HepG2 (cell line): ENCODE measurements at places on chromosomes 13 and 19. TPM values are rescaled to one million over a fixed set of nuclear protein-coding genes. Genes with fewer than 3 reads are reported as not detected.

GRCh38 chr13:94020833-94021232 lies 458.6 kb downstream of the DCT start:
- no peak for DNase-seq

PEAK3 gene
- not detected in 2 replicates for polyA plus RNA-seq

PRR12 gene
- polyA plus RNA-seq = 0.62 and 0.74 TPM in 2 replicates

NLRP11 gene
- polyA plus RNA-seq = 0.01 TPM in 1 of 2 replicates, not detected in the other

DNA sequence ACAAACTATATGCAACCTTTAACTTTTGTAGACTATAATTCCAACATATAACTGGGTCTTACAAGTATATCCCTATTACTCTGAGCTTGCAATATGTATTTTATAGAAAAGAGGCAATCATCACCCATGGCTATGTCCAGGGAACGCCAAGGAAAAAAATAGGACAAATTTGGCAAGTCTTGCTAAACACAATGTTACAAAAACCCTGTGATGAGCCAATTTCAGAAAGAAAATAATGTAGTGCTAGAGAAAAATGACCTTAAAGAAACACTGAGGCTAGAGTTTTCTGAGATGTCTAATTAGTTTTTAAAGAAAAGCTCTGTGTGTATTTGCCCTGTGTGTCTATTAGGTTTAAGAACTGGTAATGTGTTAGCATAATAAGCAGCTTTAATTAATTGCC lies 68.0 kb upstream of the FREM2 start:
- DNase-seq = no peak

DNA sequence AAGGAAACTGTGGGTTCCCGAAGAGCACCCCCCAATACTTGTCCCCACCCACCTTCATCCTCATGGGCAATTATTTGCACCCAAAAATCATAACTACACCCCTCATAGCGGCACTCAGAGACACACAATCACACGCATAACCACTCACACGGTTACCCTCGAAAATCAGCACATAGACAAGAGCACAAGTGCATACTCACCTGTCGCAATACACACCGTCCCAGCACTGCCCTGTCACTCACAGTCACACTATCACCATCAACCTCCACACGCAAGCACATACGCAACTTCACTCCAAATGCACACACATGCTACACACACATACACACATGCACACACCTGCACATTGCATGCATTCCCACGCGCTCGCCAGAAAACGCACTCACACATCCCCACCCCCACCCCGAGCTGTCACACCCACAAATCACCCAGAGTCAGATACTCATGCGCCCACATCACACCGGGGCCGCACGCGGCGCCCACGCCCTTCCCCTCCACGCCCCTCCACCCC lies 535 bp downstream of the COL5A3 start:
- DNase-seq = no peak

GRCh38 chr13:64471916-64472315 lies 2758.2 kb downstream of the PCDH9 start:
- peak; percentile 15 for DNase-seq

GRCh38 chr19:43983544-43983911 lies 460 bp upstream of the ZNF155 start:
- no peak for DNase-seq

ZNF540 gene
- 0.21 and 0.47 TPM in 2 replicates for polyA plus RNA-seq

ASPDH gene
- polyA plus RNA-seq = 3.3 and 4.0 TPM in 2 replicates

- peak; percentile 15 for DNase-seq
Observed at GRCh38 chr19:42023121-42023942, 29.3 kb upstream of the ATP1A3 start.

DNA sequence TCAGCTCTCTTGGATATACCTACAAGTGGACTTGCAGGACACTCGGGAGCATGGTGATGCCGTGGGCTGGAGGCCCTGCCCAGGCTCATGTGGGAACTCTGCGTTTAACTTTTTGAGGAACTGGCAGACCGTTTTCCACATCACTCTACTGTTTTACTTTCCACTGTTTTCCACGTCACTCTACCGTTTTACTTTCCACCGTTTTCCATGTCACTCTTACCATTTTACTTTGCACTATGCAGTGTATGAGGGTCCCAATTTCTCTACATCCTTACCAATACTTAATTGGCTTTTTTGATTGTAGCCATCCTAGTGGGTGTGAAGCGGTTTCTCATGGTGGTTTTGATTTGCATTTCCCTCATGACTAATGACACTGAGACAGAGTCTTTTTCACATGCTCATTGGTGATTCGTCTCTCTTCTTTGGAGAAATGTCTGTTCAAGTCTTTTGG lies 40.5 kb downstream of the GATAD2A start:
- no peak for DNase-seq

CRX gene
- polyA plus RNA-seq = not detected in 2 replicates

GRCh38 chr19:33933931-33934330 lies 137.3 kb downstream of the KCTD15 start:
- DNase-seq = no peak

SHC2 gene
- 18.3 and 35.8 TPM in 2 replicates for polyA plus RNA-seq

DNA sequence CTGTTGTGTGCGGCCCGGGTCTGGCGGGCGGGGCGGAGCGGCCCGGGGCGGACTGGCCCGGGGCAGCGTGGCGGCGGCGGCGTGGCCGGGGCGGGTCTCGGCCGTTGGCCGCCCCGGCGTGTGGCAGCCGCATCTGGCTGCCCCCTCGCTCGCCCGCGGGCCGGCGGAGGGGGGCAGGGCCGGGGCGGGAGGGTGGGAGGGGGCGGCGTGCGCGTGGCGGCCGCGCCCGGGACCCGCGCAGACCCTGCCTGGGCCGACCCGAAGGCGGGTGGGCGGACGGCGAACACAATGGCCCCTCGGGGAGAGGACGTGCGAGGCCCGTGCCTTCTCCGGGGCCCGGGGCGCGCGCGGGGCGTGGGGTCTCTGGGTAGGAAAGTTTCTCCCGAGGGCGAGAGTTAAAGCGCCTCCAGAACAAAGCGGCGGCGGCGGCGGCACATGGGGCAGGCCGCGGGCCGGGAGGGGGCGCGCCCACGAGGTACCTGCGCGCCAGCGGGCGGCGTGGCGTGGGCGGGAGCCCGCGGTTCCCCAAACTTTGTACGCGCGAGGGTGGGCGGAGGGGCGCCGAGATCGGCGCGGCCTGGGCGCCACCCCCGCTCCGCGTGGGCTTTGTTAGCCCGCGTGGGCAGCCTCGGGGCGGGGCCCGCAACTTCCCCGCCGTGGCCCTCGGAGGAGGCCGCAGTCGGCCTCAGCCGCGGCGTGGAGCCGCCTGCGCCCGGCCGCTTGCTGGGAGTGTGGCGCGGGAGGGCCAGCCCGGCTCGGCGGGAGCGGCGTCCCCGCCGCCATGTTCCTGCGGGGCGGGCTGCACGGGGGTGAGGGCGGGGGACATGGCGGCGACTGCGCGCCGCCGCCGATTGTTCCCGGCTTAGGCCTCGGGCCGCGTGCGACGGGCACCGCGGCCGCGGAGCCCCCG lies 764 bp downstream of the MIR17HG start:
- no peak for DNase-seq

DNA sequence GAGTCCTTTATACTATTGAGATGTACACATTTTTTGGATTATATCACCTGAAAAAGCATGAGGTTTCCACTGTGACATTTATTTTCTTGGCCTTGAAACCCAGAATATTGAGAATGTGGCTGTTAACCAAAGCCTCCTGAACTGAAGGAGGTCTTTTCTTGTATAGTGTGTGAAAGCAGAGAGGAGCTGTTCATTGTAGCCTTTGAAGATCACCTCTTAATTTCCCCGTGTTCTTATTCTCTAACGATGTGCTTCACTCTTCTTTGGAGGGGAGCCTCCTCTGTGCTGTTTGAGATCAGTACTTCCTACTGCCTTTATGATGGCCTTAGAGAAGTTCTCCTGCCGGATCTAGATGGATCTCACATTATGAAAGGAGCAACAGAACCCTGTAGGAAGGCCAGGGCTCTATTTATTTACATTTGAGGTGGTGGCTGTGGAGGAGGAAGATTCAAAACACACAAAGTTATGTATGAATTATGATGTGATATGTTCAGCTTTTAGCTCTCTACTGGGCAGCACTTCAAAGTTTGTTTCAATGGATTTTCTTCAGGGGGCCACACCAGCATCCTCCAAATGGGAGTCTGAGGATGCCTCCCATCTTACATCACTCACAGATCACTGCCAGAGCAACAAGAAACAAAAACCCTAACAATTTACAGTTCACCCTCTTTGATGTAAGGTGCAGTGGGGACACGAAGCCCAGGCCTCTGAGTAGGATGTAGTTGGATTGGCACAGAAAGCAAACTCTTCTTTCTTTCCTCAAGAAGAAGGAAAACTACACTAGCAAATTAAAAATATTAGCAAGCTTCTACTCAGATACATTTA lies 322.3 kb downstream of the DLEU7 start:
- no peak for DNase-seq

- no peak for DNase-seq
Observed at GRCh38 chr13:61148691-61149315, 266.8 kb downstream of the PCDH20 start.

KLK8 gene
- not detected in 2 replicates for polyA plus RNA-seq
